ENCODE measurements at places on chromosomes 7 and 10. TPM values are rescaled to one million over a fixed set of nuclear protein-coding genes. Genes with fewer than 3 reads are reported as not detected.

- DNase-seq = no peak
These were observed 45.7 kb downstream of the RHOBTB1 start for GRCh38 chr10:60898321-60898720.

DNA sequence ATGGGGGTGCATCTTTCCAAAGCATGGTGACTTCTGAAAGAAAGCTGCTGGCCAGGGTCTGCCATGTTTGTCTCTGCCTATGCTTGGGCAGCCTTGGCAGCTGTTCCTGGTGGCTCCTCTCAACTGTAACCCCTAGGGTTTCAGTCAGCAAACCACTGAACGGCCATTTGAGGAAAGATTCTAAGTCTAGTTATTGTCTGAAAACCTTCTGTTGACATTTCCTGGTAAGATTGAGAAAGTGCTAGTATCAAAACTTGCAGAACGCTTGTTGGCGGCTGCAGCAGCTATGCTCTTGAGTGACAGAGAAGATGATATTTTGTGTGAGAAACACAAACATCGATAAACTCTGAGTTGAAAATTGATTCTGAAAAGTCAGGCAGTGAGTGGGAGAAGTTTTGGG, 523.1 kb downstream of the LRMDA start:
- DNase-seq = no peak

DNA sequence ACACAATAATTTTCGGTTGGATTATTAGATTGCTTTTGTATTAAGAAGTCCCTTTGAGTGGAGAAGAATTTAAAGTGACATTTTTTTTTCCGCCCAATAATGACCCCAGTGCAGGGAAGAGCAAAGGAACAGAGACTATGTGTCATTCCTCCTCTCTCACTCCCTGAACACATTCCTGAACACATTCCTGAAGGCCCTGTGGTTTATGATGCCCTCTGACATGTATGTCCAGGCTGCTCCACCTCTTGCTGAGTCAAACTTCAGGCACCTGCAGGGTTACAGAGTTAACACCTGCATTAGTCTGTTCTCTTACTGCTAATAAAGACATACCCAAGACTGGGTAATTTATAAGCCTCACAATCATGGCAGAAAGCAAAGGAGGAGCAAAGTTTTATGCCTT, 704.0 kb upstream of the LRRN3 start:
- peak; percentile 28 for DNase-seq

- no peak for DNase-seq
These were observed 39.0 kb downstream of the ZMIZ1 start for GRCh38 chr10:79107736-79108264.

DNA sequence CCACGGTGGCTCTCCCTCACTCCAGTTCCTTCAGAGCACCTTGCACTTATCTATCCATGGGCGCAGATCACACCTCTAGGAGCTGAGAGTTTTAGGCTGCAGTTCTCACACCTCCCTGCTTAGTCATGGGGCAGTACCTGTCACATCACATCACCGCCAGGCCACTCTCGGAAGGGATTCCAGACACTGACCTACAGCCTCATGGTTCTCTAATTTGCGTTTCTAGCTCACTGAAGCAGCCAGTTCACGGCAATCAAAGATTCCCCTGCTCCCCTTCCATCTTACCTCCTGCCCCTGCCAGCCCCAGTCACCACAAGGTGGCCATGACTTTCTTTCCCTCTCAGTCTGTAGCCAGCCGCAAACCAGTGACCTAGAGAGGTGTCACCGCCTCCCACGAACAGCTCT, 34.2 kb downstream of the ADRB1 start:
- DNase-seq = no peak

DNA sequence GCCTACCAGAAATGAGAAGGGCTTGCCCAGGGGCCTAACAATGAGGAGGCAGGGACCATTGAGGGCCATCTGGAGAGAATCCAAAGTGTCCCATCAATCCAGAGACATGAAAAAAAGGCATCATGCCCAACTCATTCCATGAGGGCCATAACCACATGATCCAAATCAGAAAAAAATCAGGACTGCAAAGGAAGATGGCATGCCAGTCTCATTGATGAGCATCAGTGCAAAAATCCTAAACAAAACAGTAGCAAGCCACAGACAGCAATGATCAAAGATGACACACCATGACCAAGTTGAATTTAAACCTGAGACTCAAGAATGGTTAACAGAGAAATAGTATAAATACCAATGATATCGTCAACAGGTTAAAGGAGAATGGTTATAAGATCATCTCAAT, 7.0 kb upstream of the CYP3A4 start:
- DNase-seq = no peak

GRCh38 chr7:97798046-97799019, 66.4 kb downstream of the TAC1 start:
- no peak for DNase-seq

GRCh38 chr7:12670000-12670729, 17.3 kb upstream of the ARL4A start:
- peak; percentile 28 for DNase-seq

- no peak for DNase-seq
These were observed 68.1 kb downstream of the MAD1L1 start for GRCh38 chr7:2164646-2165045.

DNA sequence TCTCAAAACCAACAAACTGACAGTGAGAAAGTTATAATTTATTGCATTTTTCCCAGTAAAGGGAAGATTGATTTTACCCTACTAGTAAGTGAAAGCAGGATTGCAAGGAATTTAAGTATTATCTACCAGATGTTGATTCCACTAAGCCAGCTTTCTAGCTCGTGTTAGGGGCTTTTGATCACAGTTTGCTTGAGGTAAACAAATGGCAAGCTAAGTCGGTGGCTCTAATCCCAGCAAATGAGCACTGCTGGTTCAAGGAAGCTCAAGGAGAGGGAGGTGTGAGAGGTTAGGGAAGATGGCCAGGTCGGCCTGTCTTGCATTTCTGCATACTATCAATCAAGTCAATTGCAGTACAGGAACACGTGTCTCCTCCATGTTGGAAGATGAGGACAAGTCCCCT, 448.7 kb upstream of the POM121L12 start:
- no peak for DNase-seq

GRCh38 chr7:17532861-17533404, 234.5 kb downstream of the AHR start:
- no peak for DNase-seq

GRCh38 chr10:76866841-76867586, 770.6 kb downstream of the KCNMA1 start:
- no peak for DNase-seq

GRCh38 chr10:8927705-8928104, 873.2 kb downstream of the GATA3 start:
- DNase-seq = no peak

- DNase-seq = no peak
These were observed 418.9 kb downstream of the DGKB start for GRCh38 chr7:14483663-14484062.

GRCh38 chr10:60315311-60315710, 74.4 kb downstream of the ANK3 start:
- no peak for DNase-seq

DNA sequence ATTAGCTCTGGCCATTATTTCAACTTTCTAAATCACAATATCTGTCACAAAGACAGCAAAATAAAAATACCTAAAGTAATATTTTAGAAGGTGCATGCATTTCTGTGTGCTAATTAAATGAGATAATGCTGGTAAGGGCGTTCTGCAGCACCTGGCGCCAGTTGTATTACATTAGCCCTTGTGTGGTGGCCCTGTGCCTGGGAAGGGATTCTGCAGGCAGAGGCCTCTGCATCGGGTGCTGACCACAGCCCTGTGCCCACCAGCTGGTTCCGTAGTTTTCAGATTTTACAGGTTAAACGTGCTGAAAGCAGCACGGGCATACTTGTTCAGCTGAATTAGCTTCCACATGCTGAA, 157.7 kb upstream of the PRKCQ start:
- DNase-seq = no peak

DNA sequence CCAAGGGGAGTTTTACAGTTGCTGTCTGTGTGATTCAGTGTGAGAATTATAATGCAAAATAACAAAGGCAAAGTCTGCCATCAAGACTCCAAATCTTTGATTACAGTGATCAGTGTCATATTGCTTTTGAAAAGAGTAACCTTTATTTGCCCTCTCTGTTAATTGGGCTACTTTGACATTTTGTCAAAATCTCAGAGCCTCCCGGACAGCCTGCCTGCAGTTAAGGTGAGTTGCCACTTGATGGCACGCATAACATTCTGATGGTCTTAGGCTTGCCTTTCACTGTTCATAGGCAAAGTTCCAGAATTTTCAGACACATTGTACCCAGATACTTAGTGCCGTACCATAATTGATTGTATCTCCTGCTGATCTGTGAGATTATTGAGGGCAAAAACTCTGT, 253.5 kb downstream of the ABCA13 start:
- no peak for DNase-seq

GRCh38 chr7:137967143-137968018, 34.5 kb downstream of the CREB3L2 start:
- DNase-seq = no peak

- no peak for DNase-seq
These were observed 41.8 kb upstream of the TSPAN13 start for GRCh38 chr7:16711730-16712129.

GRCh38 chr7:8639668-8640067, 206.3 kb downstream of the NXPH1 start:
- no peak for DNase-seq

DNA sequence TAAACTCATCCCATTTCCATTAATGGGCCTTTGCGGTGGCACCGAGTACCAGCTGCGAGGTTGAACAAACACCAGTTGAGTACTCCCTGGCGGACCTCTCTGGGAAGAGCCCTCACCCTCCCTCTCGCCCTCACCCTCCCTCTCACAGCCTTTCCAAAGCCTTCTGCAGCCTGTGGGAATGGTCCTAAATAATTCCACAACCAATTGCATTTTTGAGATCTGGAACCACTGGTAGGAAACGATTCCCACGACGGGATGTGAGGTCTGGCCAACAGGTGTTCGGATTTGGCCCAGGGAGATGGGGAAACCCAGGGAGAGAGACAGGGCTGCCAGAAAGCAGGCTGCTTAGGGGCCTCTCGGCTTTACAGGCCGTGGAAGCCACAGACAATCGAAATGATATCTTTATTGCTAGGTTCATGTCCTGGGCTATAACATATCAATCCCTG, 5.3 kb downstream of the PTF1A start:
- DNase-seq = peak; percentile 84

DNA sequence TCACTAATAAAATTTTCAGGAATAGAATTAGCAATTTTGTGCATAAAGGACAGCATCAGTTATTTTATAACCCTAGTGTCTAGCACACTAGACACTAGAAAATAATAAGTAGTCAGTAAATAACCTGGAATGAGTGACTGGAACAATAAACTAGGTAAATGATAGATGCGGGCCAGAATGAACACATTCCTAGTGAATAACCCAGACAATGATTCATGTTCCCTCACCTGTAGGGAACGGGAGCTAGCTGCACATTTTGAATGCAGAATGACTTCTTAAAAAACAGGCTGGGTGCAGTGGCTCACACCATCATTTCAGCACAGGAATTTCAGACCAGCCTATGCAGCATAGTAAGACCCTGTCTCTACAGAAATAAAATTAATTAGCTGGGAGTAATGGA, 3.2 kb upstream of the ATOH7 start:
- DNase-seq = no peak

- no peak for DNase-seq
These were observed 222.9 kb upstream of the KMT2E start for GRCh38 chr7:104791080-104791479.

DNA sequence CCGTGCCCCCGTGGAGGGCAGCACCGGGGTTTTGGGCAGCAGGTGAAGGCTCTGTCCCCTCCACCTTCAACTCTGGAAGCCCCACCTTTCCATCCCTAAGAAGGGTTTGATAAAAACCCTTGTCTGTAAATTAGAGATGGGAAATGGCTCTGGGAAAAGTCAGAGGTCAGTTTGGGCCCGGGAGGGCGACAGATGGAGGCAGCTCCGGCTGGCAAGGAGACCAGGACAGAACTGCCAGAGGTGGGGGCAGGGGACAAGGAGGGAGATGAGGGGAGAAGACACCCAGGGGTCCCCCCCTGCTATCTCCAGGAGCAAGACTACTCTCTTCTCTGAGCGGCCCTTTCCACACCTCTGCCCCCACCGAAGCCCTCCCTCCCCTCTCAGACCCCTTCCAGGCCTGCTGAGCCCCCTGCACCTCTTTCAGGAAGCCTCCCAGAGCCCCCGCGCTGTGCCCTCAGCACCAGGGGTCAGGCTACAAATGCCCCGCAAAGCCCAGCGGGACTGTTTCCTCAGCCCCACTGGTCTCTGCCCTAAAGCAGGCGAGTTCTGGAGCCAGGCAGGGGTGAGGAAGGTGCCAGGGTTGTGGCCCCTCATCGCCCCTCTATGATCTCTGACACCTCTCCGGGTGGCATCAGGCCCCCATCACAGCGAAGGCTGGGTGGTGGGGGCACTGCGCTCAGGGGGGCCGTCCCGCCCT, 980 bp upstream of the SH2B2 start:
- peak; percentile 28 for DNase-seq

- DNase-seq = peak; percentile 46
These were observed 8.0 kb downstream of the KLF6 start for GRCh38 chr10:3776796-3777571.

DNA sequence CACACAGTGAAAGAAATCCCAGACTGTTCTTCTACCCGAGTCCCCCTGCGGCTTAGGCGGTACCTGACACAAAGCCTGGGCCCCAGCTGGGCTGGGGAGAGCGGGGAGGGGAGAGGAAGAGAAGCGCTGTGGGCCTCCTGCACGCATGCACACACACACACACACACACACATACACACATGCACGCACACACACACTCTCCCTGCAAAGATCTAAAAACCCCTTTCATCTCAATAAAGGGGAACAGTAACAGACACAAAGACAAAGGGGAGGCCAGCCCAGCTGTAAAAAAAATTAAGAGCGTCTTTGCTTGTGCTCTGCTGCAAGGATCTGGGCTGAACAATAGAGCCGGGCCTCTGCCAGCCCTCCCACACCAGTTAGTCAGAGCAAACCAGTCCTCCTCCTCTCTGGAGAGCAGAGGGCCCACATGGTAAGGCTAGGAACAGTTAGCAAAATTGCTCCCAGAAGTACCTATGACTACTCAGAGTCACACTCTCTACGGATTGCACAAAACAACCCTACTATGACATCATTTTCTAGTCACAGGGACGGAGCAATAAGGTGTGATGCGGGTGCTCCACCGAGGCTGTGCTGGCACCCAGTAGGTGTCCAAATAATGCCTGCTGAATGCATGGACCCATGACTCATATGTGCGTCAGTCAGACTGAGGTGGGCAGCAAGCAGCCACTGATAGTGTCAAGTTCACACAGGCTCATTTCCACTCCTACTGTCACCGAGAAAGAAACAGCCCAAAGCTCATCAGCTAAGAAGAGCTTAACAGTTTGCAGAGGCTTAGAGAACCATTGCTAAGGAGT, 9.2 kb downstream of the ITPRIP start:
- DNase-seq = no peak

GRCh38 chr7:94323844-94324243, 70.9 kb upstream of the COL1A2 start:
- no peak for DNase-seq

- DNase-seq = no peak
These were observed 102.5 kb upstream of the PTN start for GRCh38 chr7:137446025-137446424.

The DCLRE1C gene
- total RNA-seq = 14.9 TPM

The EBF3 gene
- total RNA-seq = 13.2 TPM

The TMEM225B gene
- total RNA-seq = 0.32 TPM

The LIPA gene
- 14.6 TPM for total RNA-seq

The MBL2 gene
- total RNA-seq = not detected

The MRLN gene
- 16.0 TPM for total RNA-seq

The CYP2E1 gene
- total RNA-seq = 0.03 TPM

The VENTX gene
- 0.26 TPM for total RNA-seq

The PCLO gene
- total RNA-seq = 5.7 TPM

The SLC26A4 gene
- total RNA-seq = 3.9 TPM

The ARPC1A gene
- total RNA-seq = 132 TPM

The CLEC2L gene
- total RNA-seq = not detected

The TYW1B gene
- 7.2 TPM for total RNA-seq

The MYPN gene
- total RNA-seq = 0.13 TPM

Data from SJCRH30 (cell line).